ENCODE measurements at places on chromosomes 12 and 14.

DNA sequence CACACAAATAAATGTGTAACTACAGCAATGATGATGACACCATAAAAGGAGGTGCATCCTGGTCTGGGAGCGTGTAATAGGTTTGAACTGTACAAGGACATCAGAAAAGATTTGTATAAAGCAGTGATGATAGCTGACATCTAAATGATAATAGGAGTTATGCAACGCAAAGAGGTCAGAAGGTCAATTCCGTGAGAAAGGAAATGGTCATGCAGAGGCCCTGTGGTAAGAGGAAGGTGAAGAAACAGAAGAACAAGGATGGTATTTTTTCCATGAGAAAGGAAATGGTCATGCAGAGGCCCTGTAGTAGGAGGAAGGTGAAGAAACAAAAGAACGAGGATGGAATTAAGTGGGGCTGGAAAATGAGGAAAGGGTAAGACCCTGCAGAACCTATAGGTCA is 106.7 kb upstream of the TMPO start:
- no peak for DNase-seq

GRCh38 chr14:61690039-61690438 is 5.3 kb upstream of the HIF1A start:
- DNase-seq: no peak

DNA sequence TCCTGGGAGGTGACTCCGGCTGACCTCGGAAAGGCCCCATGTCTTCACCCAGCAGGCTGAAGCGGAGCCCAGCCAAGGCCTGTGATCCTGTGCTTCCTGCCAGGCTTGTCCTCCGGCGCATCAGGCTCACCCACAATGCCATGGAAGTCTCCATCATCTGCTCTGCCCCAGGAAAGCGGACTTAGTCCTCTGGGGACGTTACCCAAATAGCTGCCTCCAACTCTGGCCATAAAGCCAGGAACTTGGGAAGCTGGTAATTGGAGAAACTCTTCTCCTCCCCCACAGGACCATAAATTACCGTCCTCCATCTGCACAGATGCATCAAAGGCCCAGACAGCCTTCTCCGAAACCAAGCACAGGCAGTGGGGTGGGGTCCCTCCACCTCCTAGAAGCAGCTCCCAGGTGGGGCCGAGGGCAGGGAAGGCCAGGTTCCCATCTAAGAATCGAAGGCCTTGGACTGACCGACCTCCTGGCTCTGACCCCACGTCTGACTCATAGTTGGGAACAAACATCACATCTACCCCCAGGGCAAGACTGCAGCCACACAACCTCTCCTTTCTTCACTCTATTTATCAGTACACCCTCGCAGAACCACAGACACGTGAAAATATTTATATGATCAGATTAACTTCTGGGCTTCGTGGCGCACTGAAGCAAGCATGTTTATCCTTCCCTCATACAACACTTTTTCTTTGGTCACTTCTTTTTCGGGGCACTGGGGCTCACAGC is 56.4 kb downstream of the PITPNM2 start:
- no peak for DNase-seq

- DNase-seq: no peak
Measured at GRCh38 chr14:24809135-24809534, 175.1 kb upstream of the GZMB start.

GRCh38 chr14:49769581-49770211 is 1.7 kb downstream of the KLHDC2 start:
- no peak for DNase-seq

DNA sequence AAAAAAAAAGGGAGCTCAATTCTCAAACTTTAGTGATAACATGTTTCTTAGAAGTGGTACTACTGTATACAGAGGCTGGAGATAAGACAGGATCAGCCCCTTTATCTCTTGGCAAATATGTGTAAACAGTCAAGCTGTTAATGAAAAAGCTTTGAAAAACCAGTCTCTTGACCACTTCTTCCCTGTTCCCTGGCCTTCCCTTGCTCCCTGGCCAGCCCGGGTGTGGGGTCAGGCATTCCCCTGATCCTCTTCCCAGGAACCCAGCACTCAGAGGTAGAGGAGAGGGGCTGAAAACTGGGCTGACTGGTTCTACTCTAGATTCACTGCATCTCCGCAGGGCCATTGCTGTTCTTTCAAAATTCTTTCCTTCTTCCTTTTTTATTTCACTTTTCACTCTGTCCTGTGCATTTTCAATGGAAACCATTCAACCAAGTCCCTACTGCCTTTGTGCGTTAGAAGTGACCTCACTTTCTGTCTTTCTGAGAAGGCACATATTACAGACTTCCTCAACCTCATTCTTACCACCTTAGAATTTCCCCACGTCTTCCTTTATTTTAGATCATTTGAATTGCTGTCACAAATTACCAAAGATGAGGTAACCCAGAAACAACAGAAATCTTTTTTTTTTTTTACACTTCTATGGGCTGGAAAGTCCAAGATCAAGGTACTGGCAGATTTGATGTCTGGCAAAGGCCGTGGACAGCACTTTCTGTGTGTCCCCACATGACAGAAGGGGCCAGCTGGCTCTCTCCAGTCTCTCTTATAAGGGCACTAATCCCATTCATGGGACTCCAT is 5.7 kb downstream of the GNG2 start:
- DNase-seq: peak; percentile 19

DNA sequence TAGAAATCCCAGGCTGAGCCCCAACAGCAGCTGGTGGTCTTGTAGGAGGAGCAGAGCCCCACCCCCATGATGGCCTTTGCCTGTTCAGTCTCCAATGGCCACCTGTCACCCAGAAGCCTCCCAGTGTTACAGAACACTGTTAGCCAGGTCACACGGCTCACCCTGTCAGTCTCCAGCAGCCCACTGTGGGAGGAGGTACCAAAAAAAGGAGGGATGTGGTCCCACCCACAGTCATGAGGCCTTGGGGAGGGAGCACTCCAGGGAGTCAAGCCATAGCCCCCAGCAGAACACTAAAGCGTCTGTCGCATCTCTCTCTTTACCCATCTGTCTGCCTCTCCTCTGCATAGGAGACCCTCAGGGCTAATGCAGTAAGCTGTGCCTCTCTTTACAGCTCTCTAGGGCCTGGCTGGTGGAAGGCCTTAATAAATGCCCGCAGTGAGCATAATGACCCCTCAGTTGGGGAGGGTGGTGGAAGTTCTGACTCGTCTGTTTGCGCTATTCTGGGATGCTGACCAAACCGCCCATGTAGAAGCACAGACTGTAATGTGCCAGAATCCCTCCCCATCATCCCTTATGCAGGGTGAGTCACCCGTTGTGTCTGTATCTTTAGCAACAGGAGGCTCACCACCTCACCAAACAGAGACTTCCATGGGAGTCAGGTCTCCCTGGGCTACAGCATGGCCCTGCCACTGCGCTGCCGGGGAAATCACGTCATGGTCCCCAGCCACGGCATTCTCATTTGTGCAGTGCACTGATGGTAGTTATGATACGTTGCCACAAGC is 14.6 kb downstream of the C14orf132 start:
- DNase-seq: no peak
